Epithelial cell of proximal tubule (primary cell): ENCODE measurements at places on chromosomes 1 and 21.

DNA sequence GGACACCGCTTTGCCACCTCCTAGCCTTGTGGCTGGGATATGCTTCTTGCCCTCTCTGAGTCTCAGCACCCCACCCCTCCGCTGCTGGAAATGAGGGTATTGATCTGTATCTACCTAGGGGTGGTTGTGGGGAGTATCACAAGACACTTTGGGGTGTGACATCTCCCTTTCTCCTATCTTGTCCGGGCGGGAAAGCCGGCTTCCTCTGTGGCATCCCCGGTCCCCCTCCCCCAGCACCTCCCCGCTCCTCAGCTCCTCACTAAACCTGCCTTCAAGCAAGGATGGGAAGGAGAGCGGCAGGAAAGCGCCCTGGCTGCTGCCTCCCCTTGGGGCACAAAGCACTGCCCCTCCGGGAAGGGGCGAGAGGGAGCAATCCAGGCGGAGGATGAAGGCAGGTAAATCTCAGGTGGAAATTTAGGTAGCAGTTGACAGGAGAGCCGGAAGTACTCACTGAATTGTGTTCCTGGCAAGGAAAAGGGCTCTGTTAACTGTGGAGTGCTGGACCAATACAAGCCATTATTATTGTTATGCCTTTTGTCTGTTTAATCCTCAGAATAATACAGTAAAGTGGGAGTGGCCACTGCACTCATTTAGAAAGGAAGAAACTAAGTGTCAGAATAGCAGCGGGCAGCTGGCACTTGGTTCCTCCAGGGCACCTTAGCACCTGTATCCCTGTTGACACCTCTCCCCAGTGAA is 49.0 kb upstream of the LRP8 start:
- no peak for DNase-seq

GRCh38 chr1:53409695-53410094 is 49.5 kb upstream of the DMRTB1 start:
- DNase-seq: no peak

DNA sequence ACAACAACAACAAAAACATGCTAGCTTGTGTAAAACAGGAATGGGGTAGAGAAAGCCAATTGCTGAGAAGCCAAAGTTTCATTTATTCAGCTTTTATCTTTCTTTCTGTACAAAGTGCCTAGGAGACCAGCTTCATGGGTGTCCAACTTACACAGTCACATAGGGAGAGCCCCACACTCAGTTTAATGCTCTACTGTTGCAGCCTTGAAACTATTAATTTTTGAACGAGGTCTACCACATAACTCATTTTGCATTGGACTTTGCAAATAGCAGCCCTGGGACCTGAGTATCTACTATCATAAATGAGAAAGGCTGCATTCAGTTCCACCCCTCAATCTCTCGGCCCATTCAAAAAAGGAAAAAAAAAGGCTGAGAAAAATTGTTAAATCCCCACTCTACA is 98.8 kb downstream of the ZNF644 start:
- DNase-seq: no peak

DNA sequence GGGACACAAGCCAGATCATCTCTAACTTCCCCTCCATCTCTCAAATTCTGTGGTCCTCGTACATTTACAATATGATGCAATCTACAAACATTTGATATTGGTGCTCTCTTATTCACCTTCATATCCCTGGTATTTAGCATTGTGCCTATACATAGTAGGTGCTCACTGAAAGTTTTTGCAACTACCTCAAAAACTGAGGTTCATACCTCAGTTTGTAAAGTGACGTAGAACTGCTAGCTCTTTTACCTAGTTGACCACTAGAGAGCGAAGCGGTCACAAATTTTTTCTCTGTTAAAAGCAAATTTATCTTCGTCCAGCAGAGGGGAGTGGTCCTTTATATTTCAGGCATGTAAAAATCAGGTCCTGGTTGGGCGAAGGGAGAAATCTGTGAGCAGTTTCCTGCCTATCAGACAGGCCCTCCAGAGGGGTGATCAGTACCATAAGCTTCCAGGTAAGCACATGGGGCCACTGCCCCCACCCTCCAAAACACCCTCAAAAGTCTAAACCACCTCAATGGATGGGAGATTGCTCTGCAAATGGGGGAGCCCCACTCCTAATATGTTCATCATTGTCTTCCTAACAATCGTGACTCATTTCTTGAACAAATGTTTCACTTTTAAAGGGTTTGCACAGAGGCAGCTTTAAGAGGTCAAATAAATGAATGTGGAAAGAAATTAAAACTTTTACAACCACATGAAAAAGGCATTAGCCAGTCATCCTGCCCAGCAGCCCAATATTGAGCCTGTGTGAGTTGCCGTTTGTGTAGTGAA is 10.6 kb upstream of the HLCS start:
- peak; percentile 38 for DNase-seq

GRCh38 chr21:32415451-32416398 is 3.2 kb downstream of the EVA1C start:
- no peak for DNase-seq

GRCh38 chr1:60831780-60832179 is 250.6 kb upstream of the NFIA start:
- peak; percentile 18 for DNase-seq
